K562 (cell line): ENCODE measurements at places on chromosomes 16 and 17. TPM values are rescaled to one million over a fixed set of nuclear protein-coding genes. Genes with fewer than 3 reads are reported as not detected.

DNA sequence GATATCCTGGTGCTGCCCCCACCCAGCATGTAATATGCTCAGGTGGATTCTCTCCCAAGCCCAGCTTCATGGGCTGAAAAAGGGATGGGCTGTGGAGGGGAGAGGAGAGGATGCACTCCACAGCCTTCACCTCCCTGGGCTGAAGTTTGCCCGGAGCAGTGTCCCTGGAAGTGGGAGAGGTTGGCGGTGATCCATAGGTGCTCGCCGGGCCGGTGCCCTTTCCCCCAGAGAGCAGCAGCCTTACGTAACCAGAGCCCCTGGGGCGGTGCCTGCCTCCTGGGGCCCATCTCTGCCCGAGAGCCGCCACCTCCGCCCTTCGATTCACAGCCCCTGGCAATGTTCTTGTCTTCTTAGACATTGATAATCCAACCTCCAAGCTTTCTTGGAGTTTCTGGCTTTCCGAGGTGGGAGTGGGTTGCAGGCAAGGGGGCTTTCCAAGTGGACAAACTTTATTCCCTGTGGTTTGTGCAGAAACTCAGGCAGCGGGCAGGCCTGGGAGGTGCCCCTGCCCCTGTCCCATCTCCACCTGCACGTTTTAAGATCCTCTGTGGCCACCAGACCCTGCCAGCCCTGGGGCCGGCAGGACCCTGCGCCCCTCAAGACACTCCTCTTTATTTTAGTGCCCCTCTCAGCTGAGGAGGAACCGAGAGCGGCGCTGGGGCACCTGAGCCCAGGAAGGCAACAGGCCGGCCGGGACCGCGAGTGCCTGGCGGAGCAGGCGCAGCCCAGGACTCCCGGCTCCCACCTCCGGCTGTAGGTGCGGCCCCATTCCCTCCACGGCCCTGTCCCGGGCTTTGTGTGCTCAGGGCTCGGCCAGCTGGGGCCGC lies 3.1 kb upstream of the WDR90 start:
- no peak for DNase-seq

The TBC1D3B gene
- not detected in 2 replicates for polyA plus RNA-seq

The KIF2B gene
- not detected in 2 replicates for polyA plus RNA-seq

DNA sequence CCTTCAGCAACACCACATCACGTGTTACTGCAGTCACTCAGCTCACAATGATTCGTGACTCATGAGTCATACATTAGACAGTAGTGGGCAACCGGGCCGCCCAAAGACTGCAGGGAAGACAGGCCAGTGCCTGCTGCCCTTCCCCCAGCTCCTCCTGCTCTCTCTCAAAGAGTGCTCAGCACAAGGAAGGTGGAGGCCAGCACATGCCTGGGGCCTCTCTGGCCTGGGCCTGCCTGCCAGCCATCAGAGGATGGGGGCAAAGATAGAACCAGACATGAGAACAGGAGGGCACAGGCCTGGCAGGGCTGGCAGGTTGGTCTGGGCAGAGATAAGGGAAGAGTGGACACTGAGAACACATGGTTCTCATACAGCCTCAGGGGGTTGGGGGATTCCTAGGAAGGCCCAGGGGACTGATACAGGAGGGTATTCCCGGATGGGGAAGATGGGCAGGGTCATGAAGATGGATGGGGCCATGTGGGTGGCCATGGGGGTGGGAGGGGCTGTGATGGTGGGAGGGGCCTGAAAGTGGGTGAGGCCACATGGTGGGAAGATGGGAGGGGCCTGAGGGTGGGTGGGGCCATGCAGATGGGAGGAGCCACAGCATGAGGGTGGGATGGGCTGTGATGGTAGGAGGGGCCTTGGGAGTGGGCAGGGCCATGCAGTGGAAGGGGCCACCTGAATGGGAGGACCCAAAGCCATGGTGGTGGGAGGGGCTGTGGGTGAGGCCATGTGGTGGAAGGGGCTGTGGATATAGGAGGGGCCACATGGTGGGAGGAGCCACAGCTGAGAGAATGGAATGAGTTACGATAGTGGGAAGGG lies 29.0 kb downstream of the KATNB1 start:
- DNase-seq: peak; percentile 100

- DNase-seq: no peak
These were observed 587.7 kb upstream of the HSBP1 start for GRCh38 chr16:83220066-83220465.

The PGS1 gene
- polyA plus RNA-seq: 29.7 and 36.0 TPM in 2 replicates

The CD300H gene
- not detected in 2 replicates for polyA plus RNA-seq

DNA sequence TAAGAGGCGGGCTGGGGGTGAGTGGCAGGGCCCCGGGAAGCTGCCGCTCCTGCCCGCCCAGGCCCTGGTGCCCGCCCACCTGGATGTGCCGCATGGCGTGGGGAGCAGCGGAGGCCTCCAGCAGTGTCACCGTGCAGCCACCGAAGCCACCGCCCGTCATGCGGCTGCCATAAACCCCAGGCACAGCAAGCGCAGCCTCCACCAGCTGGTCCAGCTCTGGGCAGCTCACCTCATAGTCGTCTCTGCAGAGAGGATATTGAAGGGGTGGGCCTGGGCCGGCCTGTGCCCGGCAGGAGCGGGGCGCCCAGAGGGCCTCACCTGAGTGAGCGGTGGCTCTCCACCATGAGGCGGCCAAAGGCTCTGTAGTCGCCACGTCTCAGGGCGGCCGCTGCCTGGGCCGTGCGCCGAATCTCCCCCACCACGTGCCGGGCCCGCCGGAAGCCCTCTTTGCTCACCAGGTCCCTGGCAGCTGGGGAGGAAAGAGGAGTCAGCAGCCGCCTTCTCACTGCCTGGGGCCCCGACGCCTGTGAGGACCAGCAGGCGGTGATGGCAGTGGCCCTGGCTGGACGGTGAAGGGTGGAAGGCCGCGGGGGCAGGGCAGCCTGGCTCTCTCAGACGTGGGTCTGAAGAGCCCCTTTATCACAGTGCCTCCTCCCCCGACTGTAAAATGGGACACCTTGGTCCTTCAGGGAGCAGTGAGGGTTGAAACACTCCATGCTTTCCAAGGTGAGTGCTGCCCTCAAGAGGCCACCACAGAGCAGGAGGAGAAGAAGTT lies 6.7 kb downstream of the GALK1 start:
- no peak for DNase-seq

DNA sequence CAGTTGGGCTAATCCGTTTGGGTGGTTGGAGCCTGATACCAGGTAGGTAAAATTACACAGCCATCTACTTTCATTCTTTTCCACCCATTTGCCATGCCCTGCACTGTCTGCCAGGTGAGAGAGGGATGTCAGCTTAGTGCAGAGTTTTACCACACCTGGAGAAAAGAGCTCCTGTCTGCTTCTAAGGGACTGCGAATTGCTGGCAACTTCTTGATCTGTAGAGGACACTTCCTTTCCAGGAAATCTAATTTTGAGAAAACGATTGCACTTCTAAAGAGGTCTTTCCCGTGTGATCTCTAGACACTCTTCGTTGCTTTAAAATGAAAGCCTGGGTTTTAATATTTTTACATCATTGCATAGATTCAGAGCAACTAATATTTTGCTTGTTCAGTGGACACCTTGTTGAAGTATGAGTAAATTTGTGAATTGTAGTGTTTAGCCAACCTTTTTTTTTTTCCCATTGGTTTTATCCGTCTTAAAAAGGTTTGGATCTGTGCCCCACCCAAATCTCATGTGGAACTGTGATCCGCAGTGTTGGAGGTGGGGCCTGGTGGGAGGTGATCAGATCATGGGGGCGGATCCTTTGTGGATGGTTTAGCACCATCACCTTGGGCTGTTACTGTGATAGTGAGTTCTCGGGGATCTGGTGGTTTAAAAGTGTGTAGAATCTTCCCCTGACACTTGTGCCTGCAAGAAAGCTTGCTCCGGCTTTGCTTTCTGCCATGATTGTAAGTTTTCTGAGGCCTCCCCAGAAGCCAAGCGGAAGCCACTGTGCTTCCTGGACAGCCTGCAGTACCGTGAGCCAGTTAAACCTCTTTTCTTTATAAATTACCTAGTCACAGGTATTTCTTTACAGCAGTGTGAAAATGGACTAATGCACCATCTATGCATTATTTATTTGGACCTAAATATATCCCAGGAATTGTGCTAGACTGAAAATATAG lies 104.6 kb downstream of the PRKCA start:
- peak; percentile 35 for DNase-seq

The CCL8 gene
- polyA plus RNA-seq: not detected in 2 replicates

GRCh38 chr16:69712277-69712676 lies 14.1 kb downstream of the NQO1 start:
- no peak for DNase-seq

DNA sequence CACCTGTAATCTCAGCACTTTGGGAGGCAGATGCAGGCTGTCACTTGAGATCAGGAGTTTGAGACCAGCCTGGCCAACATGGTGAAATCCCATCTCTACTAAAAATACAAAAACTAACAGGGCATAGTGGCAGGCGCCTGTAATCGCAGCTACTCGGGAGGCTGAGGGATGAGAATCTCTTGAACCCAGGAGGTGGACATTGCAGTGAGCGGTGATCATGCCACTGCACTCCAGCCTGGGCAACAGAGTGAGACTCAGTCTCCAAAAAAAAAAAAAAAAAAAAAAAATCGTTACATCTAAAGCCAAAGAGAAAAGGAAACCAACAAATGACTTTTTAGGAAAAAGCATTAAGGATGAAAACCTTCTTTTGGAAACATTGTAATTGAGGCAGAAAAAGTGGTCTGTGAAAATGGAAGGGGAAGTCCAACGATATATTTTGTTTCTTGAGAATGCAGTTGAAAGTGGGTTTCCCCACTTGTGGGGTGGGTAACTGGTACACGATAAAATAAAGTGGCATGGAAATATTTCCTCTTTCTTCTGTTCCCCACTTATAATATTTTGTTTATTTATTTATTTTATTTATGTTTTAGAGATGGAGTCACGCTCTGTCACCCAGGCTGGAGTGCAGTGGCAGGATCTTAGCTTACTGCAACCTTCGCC lies 2.6 kb downstream of the SNX29 start:
- DNase-seq: no peak

GRCh38 chr17:50582741-50583140 lies 22.2 kb downstream of the CACNA1G start:
- no peak for DNase-seq

The MT1A gene
- polyA plus RNA-seq: not detected in 2 replicates

DNA sequence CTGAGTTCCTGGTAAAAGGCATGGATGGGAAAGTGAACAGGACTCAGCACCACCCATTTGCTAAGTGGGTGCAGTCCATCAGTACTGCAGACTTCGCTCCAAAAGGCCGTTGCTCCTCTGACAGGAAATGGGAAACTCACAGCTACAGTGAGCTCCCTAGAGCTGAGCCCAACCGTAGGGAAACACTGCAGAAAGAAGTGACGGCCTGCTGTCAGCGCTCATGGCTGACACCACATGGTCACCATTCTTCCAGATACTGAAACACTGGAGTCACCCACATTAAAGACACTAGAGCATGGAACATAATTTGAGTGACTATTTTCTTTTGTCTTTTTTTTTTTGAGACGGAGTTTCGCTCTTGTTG lies 31.9 kb downstream of the UBE2O start:
- DNase-seq: no peak
